ENCODE measurements at places on chromosomes 16 and 17.

DNA sequence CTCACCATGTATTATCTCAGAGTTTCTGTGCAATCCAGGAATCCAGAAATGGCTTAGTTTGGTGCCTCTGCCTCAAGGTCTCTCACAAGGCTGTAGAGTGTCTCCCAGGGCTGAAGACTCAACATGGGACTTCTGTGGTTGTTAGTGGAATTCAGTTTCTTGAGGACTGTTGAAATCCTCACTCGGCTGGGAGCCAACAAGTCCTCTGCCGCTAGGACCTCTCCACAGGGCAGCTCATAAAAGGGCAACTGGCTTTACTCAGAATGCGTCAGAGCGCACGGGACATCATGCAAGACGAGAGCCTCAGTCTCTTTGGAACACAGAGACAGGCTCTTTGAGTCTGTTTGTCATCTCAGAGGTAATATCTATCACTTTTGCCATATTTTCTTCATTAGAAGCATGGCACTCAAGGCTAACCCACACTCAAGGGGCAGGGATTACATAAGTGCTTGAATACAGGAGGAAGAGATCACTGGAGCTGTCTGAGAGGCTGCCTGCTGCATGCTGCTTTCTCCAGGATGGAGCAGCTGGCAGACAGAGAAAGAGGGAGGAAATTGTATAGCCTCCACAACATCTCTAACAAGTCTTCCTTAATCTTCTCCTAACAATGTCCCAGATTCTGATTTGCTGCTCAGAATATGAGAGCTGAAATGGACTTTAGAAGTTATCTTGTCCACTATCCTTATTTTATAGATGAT, 97.5 kb upstream of the ASIC2 start:
- no peaks in the 10 kb centered on the region for H3K4me1 ChIP-seq
- H3K27me3 ChIP-seq: no peaks in the 10 kb centered on the region
- H3K36me3 ChIP-seq: no peaks in the 10 kb centered on the region
- no peak overlapping the region for H3K4me3 ChIP-seq

DNA sequence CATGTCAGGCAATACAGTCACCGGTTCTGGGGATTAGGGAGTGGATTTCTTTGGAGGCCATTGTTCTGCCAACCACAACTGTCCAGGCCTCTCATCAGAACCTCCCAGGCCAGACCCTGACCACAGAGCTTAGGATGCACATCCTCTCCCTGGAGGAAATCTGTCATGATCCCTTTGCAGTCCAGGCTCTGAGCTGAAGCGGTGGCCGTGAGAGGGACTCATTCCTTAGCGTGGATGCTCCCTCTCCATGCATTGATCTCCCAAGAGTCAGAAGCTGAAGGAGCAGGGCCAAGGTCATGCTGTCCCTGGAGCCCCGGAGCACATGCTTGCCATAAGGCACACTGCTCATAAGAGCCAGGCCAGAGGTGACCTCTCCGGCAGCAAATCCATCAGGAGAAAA, 181.4 kb downstream of the COPRS start:
- H3K4me3 ChIP-seq: no peak overlapping the region
- no peak for DNase-seq
- H3K4me1 ChIP-seq: peaks cover 25% of the 10 kb centered on the region
- no peak overlapping the region for H3K27ac ChIP-seq

GRCh38 chr17:7562208-7562605, 488 bp downstream of the SENP3 start:
- H3K27ac ChIP-seq: peak overlapping the region; percentile 87
- peaks cover 41% of the 10 kb centered on the region for H3K4me1 ChIP-seq
- peak overlapping the region; percentile 88 for H3K4me3 ChIP-seq
- DNase-seq: no peak
- H3K27me3 ChIP-seq: no peaks in the 10 kb centered on the region

GRCh38 chr17:64728041-64728695, 66.1 kb upstream of the SMURF2 start:
- H3K4me3 ChIP-seq: no peak overlapping the region
- DNase-seq: no peak
- no peaks in the 10 kb centered on the region for H3K36me3 ChIP-seq
- peaks cover 34% of the 10 kb centered on the region for H3K4me1 ChIP-seq

DNA sequence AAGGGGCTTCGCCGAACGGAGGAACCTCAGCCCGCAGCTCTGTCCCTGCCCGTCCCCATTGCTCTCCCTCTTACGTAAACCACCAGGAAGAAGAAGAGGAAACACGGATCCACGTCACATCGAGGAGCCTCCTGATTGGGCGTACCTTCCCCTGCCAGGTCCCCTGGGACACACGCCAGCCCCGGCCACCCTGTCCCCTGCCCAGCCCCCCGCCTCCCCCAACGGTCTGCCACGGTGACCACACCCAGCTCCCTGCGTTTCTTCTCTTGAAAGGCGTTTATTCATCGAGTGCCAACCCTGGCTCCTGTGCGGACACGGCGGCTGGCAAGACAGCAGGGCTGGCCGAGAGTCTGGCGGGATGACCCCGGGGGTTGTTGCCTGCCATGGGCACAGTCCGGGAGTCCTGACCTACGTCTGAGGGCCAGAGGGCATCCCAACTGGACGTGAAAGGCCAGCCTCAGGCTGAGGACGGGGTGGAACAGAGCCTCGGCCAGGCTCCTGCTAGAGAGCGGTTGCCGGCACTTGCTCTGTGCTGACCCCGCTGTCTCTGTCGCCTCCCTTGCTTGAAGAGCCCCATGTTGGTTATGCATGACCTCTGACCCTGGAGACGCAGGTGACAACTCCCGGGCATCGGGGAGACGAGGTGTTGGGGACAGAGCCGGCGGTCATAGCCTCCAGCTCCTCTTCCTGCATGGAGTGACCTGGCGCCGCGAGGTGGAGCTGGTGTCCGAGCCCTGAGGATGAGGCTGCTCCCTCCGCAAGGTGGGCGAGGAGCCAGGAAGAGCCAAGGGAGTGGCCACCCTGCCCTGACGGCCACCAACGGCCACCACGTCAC, 40.5 kb upstream of the ACSF3 start:
- H3K4me3 ChIP-seq: no peak overlapping the region
- no peak for DNase-seq
- no peaks in the 10 kb centered on the region for H3K4me1 ChIP-seq
- H3K27ac ChIP-seq: no peak overlapping the region

GRCh38 chr16:89669755-89670154, 12.1 kb downstream of the SPATA33 start:
- H3K27me3 ChIP-seq: no peaks in the 10 kb centered on the region
- H3K4me3 ChIP-seq: no peak overlapping the region
- H3K4me1 ChIP-seq: peaks cover 2% of the 10 kb centered on the region
- no peak for DNase-seq

- peaks cover 38% of the 10 kb centered on the region for H3K4me1 ChIP-seq
- H3K4me3 ChIP-seq: no peak overlapping the region
- DNase-seq: no peak
- peaks cover 51% of the 10 kb centered on the region for H3K36me3 ChIP-seq
Observed at GRCh38 chr17:79048826-79049755, 25.1 kb downstream of the C1QTNF1 start.

Measured in osteocyte (in vitro differentiated cells).